Uterine smooth muscle cell (primary cell): ENCODE measurements at places on chromosomes 1 and 21. TPM values are rescaled to one million over a fixed set of nuclear protein-coding genes. Genes with fewer than 3 reads are reported as not detected.

DDR2 gene
- 230 and 316 TPM in 2 replicates for total RNA-seq

SPOCD1 gene
- 71.4 and 85.6 TPM in 2 replicates for total RNA-seq

CFAP107 gene
- total RNA-seq, result 0.12 TPM in 1 of 2 replicates, not detected in the other

SPAG17 gene
- 0.22 TPM in 1 of 2 replicates, not detected in the other for total RNA-seq

CHRM3 gene
- total RNA-seq, result 0.11 TPM in 1 of 2 replicates, not detected in the other

KRTAP19-5 gene
- not detected in 2 replicates for total RNA-seq

HENMT1 gene
- total RNA-seq, result 1.7 and 2.4 TPM in 2 replicates

SLC2A5 gene
- 2.3 and 6.1 TPM in 2 replicates for total RNA-seq

LCE1E gene
- not detected in 2 replicates for total RNA-seq

HUNK gene
- total RNA-seq, result under 0.01 and 0.12 TPM in 2 replicates

CYP4Z1 gene
- not detected in 2 replicates for total RNA-seq

OR14I1 gene
- total RNA-seq, result not detected in 2 replicates

CIART gene
- total RNA-seq, result 8.0 and 12.4 TPM in 2 replicates

DHRS3 gene
- total RNA-seq, result 94.1 and 147 TPM in 2 replicates

LIN28A gene
- total RNA-seq, result not detected in 2 replicates

CRYAA gene
- total RNA-seq, result not detected in 2 replicates

PRRX1 gene
- 154 and 219 TPM in 2 replicates for total RNA-seq

SLC1A7 gene
- 0.12 TPM in 1 of 2 replicates, not detected in the other for total RNA-seq
